ENCODE measurements at places on chromosomes 2 and 18. TPM values are rescaled to one million over a fixed set of nuclear protein-coding genes. Genes with fewer than 3 reads are reported as not detected.
A peak's percentile ranks its signal among the peaks of the same experiment; 100 is the strongest.

- no peak for DNase-seq
Observed at GRCh38 chr2:237480988-237481525, 6.0 kb upstream of the MLPH start.

GPR35 gene
- total RNA-seq = 2.3 TPM

DNA sequence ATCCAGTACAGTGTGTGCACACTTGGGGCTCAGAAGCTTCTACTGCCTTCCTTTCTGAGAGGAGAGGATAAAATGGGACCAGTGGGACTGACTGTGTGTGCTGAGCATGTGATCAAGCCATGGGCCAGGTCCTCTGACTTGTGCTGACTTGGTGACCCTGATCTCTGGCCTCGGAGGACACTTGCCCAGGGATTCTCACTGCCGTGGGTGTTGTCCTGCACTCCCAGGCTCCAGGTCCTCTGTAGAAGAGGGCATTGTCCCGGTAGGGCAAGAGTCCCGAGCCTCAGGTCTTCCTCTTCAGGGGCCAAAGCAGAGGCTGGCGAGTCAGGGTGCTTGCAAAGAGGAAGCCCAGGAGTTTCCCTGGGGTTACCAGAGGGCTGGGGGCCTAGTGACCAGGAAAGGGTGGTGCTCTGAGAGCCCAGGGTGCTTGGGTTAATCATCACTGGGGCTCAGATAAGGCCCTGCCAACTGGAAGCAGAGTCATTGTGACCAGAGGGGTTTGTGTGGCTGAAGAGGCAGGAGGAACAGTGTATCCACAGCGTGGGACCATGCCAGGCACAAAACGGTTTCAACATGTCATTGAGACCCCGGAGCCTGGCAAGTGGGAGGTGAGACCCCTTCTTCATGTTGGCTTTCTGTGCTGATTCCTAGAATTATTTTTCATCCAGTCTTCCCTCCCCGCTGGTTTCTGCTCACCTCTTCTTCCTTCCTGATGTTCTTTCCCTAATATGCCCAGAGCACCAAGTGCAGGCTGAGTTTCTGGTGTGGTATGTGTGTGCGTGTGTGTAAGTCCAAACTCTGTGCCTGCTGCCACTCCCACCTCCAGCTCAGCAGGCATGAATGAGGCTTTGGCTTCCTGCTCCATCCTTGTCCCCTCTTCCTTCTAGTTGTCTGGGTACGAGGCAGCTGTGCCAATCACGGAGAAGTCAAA lies at the start of gene GCKR:
GCKR (plus strand) TSS at position 483 of the 931 bp plus-strand sequence; CDS start at position 549, 66 bp downstream.
- peak; percentile 29 for DNase-seq

DNA sequence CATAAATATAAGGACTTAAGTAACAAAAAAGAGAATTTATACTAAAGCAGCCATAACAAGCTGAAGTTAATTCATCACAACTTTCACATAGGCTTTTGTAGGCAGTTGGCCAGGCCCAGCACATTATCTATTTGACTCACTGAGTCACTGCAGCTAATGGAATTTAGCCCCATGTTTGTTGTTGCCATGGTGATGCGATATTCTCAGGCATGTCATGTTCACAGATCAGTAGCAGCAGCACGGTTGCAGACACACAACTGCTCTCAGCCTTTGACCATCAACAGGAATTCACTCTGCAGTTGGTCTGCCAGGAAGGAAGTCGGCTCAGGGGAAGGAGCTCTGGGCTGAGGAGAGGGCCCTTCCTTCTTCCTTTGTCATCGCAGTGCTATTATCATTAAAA lies 639.8 kb downstream of the TMEM182 start:
- peak; percentile 96 for DNase-seq

- DNase-seq = no peak
Observed at GRCh38 chr2:108911807-108912628, 77.0 kb downstream of the EDAR start.

DNA sequence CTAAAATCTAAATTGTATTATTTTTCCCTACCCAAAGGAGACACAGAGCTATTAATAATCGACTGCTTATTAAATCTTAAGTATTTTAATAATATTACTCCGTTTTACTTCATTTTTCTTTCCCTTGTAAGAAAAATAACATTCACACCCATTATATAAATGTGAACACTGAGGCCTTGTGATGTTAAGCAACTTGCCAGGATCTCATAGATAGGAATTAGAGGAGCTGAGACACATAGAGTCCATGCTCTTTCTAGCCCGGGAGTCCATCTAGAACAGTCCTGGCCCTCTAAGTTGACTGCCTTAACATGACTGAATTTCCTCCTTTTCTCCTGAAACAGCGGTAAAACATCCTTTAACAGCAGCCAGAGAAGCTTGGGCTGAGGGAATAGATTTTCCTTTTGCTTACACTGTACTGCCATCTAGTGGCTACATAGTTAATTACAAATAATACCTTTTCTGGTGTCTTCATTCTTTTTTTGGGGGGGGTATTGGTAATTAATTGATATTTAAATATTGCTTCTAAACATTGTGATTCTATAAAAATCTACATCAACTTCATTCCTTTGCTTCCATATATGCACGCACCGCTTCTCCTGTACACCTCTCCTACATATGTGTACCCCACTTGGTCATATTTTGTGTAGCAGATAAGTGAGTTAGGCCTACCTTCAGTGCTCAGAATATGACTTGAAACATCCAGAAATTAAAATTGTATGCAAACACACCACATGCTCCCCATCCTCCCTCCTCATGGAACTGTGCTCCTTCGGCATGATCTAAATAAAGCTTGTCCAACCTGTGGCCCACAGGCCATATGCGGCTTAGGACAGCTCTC lies 125.8 kb upstream of the HNMT start:
- DNase-seq = peak; percentile 14

TUBA3E gene
- not detected for total RNA-seq

CDH20 gene
- total RNA-seq = 0.11 TPM

ERFE gene
- total RNA-seq = 0.54 TPM

GRCh38 chr2:7437141-7437540 lies 519.9 kb downstream of the RNF144A start:
- DNase-seq = peak; percentile 83

GRCh38 chr2:121501031-121501430 lies 29.6 kb upstream of the RNU4ATAC start:
- DNase-seq = peak; percentile 16

DNA sequence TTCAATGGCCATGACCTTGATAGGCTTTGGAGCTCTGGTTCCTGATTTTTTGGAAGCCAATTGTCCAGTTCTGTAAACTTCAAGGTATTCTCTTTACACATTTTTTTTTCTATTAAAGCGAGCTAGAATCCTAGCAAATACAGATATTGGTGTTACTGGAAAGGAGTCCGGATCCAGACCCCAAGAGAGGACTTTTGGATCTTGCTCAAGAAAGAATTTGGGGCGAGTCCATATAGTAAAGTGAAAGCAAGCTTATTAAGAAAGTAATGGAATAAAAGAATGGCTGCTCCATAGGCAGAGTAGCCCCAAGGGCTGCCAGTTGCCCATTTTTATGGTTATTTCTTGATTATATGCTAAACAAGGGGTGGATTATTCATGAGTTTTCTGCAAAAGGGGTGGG lies 45.1 kb downstream of the CD8B2 start:
- no peak for DNase-seq

SNRNP200 gene
- total RNA-seq = 102 TPM

IL36B gene
- not detected for total RNA-seq

GRCh38 chr2:20067992-20068584 lies 16.7 kb upstream of the LAPTM4A start:
- DNase-seq = peak; percentile 35

PSMG2 gene
- total RNA-seq = 60.7 TPM

CTAGE1 gene
- 0.06 TPM for total RNA-seq

DNA sequence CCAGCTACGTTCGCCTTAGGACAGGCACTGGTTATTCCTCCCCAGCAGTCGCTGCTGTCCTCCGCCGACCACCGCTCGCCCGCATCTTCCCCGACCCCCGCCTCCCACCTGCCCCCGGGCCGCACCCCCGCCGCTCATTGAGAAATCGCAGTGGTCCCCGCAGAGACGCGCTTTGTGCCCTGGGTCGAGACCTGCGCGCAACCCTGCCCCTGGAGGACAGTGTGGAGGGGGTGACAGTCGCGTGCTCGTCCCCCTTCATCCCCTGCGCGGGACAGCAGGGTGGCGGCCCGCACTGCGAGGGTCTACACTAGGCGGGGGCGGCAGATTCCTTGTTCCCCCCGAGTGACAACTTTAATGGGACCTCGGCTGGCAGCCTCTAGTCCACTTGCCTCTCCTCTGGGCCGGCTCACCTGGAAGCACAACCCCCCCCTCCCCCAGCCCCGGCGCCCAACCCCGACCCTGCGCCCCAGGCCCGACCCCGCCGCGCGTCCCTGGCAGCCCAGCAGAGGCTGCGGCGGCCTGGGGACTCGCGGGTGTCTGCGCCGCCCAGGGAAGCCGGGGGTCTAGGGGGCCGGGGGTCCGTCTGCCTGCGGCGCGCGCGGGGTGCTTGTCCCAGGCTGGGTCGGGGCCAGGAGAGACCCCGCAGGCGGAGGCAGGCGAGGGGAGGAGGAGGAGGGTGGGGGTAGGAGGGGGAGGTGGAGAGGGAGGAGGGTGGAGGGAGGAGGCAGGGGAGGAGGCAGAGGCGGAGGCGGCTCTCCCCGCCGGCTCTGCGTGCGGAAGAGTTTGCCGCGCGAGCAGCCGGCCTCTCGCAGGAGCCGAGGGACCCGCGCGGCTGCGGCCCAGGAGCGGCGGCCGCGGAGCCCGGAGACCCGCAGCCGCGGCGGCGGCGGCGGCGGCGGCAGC lies at the start of gene NPAS2:
NPAS2 (plus strand) TSS at position 770 of the 903 bp plus-strand sequence. CDS start 84,616 bp downstream, outside the sequence.
- DNase-seq = peak; percentile 59

DNA sequence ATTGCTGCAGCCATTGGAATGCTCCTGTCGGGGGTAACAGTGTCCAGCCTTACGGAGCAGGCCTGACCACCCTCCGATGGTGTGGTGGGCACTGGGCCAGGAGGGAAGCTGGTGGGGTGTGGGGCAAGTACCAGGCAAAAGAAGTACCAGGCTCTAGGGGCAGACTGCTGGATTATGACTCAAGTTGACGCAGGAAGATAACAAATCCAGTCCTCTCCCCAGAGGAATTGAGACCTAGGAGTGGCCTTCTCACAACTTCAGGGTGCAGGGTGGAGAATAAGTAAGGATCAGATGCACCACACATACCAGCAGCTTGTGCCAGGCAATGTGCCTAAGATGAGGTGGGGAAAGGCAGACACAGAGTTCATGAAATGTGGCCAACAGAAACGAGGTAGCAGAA lies 37.9 kb downstream of the SEMA4F start:
- no peak for DNase-seq

DNA sequence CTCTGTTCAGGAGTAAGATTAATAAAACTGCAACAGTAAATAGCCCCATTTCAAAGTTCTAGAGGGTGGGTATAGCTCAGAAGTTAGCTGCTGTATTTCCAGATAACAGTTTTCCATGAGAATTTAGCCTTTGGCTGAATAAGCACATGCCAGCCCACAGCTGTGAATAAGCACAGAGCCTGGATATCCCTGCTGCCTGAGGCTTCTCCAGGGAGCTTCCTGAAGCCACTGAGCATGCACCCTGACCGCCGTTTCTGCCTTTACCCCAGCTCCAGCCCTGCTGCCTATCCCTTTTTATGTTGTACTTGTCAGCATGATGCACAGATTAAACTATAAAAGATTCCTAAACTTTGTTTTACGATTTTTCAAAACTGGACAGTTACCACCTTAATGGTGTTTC lies 85.3 kb downstream of the FEZ2 start:
- DNase-seq = no peak

TMEM17 gene
- total RNA-seq = 3.9 TPM
